ENCODE measurements at places on chromosomes 4 and X. TPM values are rescaled to one million over a fixed set of nuclear protein-coding genes. Genes with fewer than 3 reads are reported as not detected.

DNA sequence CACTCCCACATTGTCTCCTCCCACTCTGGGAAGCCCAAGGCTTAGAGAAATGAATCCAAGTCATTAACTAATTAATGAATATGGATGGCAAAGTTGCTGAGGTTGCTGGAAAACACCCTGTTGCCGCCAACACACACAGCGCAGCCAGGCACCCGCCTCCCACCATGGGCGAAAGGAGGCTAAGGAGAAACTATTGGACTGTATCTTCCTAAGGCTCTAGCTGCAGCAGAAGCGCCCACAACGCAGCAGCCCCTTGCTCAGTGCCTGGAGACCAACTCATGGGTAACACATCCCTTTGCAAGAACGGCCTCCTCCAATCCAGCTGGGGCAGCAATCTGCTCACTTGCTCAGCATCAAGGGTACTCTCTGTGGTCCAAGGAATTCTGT is 34.2 kb downstream of the TSC22D3 start:
- DNase-seq = no peak

DNA sequence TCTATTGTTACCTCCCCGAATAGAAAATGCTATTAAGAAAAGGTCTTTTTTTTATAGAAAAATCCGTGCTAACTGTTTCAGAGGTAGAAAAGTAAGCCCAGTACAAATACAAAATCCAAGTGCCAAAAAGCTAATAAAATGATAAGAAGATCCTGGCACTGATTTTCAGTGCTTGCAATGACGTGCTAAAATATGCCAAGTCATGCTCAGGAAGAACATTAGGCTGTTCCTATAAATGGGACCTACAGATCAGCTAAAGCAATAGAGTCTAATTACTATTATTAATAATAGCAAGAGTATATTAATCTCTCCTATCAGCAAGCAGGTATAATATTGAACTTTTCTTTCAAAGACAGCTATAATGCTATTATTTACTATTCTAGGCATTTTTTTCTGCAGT is 305.8 kb downstream of the PPARGC1A start:
- DNase-seq = no peak

ZNF157 gene
- under 0.01 TPM for total RNA-seq

SLAIN2 gene
- 23.3 TPM for total RNA-seq

Data from IMR-90 (cell line).